ENCODE measurements at places on chromosomes 6 and 20.

DNA sequence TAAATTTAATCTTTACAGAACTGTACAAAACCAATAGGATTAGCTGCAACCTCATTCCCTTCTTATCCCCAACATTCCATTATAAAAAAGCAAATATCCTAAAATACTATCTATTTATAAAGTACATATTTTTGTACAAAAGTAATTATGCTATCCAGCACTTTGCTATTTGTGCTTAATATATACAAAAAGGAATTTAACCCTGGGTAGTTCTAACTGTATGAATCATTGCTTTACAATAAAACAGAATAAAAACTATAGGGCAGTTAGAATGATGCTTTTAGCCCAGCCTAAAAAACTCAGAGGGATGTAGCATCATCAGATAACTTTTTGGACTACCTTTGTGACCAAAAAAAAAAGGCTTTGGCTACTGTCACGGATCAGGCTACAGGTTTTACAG, 49.9 kb upstream of the KLHL31 start:
- no peak for DNase-seq

DNA sequence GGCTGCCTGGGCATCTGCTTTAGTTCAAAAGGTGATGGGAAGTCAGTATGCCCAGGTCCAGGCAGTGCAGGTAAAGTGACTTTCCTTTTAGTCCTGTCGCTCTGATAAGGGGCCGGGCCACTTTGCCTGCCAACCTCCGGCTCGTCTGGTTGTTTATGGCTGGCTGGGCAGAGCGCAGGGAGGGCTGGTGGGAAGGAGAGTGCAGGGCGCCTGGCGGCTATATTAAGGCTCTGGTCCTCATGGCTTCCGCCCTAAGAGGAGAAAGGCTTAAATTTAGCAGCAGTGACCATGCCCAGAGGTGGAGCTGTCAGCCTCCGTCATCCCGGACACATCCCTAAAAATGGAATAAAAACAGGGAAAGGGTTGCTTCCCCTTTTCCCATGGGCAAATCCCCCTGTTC, 14.6 kb downstream of the GATA5 start:
- peak; percentile 28 for DNase-seq

DNA sequence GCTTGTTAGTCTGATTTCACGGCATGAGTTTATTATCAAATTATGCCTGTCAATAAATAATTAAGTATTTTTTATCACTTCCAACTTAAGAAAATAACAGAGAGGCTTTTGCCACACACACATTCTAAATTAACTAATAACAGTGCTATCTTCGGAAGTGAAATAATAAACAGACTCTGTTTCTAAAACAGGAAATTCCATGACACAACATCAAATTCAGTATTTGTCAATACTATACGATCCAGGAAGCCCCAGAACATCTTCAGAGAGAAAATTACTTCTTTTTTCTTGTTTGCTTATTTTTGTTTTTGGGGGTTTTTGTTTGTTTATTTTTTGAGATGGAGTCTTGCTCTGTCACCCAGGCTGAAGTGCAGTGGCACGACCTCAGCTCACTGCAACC, 150.7 kb upstream of the PRDM1 start:
- no peak for DNase-seq

DNA sequence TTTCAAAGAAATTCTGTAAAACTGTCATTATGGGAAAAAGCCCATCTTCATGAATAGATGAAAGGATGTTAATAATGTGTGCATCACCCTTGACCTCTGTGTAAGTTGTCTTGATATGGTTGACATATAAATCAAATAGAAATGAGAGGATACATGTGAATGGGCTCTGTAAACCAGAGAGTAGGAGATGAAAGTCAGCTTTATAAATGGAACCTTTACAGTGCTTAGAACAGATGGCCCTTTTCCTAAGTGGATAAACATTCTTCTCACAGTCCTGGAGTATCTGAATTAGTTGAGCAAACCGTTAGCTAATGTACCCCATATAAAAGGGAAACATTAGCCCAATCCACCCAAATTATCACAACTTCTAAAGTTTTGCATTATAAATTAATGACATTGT, 57.5 kb downstream of the MYLK4 start:
- DNase-seq, result no peak

- peak; percentile 34 for DNase-seq
These were observed 116.6 kb downstream of the DLL1 start for GRCh38 chr6:170174124-170174770.

DNA sequence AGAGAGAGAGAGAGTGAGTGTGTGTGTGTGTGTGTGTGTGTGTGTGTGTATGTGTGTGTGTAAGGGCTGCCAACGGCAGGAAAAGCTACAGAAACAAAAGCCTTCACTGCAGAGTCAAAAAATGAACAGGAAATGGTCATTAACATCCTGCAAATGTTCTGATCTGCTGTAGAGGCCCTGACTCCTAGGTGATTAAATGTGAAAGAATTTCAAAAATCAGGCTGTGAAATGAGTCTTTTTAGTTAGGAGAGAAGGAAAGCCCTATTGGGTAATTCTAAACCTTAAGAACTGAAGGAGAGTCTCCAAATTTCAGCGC, 166.5 kb upstream of the MYLIP start:
- no peak for DNase-seq

GRCh38 chr6:130381459-130382380, 15.9 kb downstream of the TMEM200A start:
- DNase-seq, result no peak

DNA sequence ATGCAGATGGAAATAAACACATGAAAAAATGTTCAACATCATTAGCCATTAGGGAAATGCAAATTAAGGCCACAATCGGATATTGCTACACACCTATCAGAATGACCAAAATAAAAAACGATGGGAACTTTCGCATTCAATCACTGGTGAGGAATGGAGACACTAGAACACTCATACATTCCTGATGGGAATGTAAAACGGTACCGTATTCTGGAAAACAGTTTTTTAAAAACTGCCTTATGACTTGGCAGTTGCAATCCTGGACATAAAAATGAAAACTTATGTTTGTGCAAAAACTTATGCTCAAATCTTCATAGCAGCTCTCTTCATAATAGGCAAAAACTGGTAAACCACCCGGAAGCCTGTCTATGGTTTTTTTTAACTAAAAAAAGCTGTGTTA, 146.0 kb downstream of the CEBPB start:
- DNase-seq, result no peak

DNA sequence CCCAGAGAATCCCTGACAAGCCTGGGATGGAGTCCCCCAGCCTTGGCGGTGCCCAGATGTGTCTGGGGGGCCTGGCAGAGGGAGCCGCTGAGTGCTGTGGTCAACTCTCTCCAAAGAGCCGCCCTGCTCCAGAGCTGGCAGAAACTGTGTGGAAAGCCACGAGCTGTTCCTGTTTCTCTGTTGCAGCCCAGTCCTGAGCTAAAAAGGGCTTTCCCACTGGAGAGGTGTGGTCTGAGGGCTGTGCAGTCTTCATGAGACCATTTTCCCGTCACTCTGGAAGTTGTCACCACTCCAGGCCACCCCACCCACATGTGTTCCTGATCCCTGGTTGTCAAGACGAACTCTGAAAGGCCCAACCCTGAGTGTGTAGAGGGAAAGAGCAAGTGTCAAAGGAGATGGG, 99.7 kb upstream of the KCNK16 start:
- DNase-seq, result no peak

DNA sequence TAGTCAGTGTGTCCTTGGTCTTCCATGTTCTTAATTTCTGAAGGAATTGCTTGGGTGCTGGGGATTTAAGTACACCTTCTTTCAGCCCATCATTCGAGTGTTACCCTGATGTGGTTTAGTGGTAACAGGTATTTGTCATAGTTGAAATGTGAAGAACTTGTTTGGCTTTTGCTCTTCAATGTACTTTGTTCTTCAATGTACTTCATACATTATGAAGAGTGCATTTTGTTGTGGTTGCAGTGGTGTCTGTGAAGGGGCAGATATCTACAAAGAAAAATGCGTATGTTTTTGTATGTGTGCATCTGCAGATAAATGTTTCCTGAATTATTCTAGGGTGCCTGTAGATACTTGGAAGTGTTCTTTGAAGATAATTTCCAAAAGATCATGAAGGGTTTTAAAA, 111.2 kb upstream of the SUPT3H start:
- DNase-seq, result no peak

DNA sequence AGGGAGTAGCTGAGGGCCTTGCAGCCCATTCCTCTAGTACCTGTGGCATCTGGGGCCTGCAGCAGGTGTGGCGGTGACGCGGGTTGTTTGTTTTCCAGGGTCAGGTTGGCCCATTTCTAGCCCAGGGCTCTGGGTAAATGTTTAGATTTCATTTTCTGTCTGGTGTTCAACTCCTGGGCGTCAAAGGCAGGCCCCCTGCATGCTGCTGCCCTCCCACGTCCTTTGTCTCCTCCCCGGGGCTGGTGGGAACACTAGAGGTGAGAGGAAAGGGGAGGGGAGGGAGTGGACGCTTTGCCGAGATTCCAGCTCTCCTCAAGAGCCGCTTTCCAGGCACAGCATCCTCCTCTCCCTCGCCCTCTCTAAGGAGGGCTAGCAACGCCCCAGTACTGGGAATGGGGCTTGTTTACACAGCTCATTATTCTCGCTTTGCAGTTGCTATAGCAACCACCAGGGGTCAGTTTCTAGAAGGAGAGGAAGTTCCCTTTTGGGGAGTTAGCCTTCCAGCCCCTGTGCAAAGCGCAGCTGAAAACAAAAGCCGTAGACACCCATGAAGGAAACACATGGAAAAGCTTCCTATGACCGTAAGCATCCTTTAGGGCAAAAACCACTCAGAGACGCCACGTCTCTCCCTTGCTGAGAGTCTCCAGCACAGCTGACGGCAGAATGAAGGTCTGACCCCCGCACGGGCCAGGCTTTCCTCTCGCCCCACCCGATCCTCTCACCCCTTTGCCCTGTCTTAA, 170.6 kb downstream of the LY86 start:
- DNase-seq, result peak; percentile 61

Data from mucosa of descending colon (tissue), 3 donors.